T-cell (primary cell): ENCODE measurements at places on chromosomes 1 and 21.

GRCh38 chr1:235657269-235657668 is 7.7 kb upstream of the GNG4 start:
- DNase-seq, result no peak

DNA sequence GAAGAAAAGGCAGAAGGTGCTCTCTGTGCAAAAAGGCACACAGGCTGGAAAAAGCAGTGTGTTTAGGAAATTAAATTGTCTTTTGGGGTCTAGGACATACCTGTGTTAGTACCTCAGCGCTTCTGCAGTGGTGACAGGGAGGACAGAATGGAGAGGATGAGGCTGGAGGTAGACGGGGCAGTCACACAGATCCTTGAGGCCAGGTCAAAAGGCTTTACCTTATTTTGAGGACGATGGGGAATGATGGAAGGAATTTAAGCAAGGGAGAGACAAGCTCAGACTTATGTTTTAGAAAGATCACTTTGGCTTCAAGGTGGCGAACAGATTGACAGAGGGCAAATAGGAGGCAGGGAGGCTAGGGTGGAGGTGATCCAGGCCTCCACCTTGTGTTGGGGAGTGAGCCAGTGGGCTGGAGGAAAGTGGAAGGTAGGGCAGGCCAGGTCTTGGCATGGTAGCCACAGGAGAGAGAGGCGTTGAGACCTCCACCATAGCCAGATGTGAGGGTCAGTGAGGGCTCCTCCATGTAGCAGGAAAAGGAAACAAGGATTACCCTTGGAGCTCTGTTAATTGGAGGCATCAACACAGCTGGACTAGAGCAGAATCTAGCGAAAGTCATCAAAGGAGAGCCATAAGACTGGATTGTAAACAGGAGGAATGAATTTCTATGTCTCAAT is 4.2 kb downstream of the CYP4B1 start:
- no peak for DNase-seq

DNA sequence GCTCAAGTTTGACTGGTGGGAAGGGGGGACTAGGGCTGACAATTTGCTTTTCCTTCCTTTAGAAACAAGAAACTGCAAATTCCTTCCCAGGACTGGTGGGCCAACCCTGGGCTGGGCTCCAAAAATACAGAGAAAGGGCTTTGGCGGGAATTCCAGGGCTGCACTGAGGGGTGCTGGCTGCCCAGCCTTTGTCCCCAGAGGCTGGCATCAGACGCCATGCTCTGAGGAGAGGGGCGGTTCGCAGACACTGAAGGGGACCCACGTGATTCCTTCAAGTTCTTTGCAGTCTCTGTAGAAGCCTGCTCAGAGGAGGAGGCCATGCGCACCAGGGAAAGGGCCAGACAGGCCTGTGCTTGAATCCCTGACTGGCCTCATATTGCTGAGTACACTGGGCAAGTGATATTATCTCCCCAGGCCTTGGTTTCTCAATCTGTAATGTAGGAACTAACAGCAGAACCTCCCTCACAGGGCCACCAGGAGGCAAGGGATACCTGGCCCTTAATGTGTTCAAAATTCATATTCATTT is 119.5 kb downstream of the EPHB2 start:
- no peak for DNase-seq

DNA sequence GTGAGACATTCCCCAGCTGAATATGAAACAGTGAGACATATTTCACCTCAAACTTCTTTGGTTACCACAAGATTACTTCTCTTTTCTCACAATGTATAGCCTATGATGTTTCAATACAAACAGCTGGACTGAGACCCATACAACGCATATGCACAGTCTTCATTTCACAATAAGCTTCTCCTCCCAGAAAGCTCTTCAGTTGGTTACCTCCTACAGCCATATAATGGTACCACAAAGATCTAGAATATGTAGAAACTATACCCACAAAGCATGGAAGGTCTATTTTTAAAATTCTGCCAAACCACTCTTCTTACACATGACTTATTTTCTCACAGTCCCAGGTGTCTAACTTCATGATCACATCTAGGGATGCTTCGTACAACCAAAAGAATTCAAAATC is 70.8 kb downstream of the JAK1 start:
- no peak for DNase-seq

DNA sequence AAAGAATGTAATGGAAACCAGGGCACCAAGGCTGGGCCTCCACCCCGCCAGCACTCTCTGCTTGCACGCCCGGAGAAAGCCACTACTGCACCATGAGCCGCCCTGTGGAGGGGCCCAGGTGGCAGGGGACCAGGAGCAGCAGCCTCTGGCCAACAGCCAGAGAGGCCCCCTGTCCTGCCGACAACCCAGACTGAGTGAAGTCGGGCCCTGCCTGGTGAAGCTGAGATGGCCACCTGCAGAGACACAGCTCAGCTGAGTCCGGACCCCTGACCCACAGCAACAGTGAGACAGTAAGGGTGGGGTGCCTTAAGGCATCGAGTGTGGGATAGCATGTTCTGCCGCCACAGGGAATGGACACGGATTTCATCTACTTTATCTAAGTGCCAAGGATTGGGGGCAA is 28.9 kb downstream of the WDR4 start:
- no peak for DNase-seq

DNA sequence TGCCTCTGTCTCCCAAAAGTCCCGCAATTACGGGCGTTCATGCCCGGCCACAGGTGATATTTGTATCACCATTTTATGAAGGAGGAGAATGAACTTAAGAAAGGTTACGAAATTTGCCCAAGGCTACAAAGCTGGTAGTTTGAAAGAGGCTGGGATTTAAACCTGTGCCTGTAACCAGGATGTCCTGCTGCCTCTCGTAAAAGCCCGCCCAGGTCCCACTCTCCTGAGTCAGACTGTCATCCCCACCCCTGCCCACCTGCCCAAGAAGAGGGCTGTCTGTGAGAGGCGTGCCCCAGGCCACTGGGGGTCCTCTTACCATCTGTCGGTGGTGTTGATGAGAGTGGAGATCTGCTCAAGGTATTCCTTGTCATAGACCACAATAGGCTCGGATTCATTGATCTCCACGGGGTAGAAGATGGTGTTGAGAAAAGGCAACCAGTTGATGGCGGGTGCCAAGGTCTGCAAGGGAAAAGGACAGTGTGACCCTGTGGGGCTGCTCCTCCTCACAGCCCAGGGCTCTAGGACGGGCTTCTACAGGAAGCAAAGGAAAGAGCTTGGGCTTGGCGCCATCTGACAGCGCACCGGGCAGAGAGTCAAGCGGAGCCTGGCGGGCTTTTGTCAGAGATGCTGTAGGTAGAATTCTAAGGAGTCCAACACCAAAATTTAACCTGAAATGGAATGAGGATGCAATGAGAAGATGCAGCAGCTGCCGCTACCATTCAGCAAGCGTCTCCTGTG is 43.2 kb downstream of the ECE1 start:
- no peak for DNase-seq

DNA sequence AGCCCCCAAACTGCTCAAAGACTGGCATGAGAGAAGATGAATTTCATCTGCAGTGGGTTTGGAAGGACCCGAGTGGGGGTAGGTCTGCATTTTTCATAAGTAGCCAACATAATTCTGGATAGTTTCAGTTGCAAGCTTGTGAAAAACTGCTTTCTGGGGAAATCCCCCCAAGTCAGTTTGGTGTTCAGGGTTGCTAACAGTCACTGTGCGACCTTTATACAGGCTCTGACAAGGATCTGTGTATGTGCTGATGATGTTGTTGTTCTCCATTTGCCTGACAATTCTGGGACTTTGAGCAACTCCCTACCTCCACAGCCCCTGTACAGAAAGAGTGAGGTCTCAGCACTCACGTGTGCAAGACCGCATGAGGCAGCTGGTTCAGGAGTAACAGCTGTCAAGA is 87.9 kb downstream of the SUSD4 start:
- no peak for DNase-seq

DNA sequence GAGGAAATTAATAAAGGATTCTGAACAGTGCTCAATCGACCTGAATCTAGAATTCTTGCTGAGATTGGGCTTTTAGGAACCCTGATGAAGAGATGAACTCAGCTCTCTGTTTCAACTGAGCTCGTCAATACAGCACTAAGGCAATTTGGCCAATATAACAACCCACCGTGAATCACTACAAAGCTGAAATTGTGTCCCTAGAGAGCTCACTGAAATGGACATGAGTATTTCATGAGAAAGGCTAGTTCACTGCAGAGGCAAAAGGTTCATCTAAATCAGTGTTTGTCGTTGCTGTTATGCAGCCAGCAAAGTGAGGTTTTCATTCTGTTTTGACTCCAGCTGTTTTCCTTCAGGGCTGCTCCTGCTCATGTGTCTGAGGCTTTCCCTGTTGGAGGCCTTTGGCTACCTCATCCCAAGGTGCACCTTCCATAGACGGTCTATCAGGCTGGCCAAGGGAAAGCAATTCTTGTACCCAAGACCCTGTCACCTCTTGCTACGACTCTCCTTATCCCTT is 83.5 kb downstream of the URB2 start:
- DNase-seq, result no peak

- no peak for DNase-seq
Observed at GRCh38 chr1:113205980-113206766, 133.2 kb downstream of the LRIG2 start.

DNA sequence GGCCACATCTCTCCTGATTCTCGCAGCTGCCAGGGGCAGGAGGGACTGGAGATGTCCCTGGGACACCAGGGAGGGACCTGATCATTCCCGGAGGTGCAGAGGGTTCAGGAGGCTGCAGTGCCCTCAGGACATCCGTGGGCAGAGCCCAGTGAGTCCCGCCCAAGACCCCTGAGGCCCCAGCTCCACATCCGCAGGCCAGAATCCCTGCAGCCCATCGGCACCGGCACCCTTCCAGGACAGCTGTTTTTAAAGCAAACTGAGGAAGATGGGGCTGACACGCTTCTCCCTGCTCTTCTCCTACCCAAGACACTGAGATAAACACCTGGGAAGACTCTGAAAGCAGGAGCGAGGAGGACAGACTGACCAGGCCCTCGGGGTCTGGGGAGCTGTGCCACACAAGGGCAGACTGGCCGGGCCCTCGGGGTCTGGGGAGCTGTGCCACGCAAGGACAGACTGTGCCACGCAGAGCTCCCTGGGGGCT is 25.5 kb downstream of the SLC19A1 start:
- DNase-seq, result no peak

DNA sequence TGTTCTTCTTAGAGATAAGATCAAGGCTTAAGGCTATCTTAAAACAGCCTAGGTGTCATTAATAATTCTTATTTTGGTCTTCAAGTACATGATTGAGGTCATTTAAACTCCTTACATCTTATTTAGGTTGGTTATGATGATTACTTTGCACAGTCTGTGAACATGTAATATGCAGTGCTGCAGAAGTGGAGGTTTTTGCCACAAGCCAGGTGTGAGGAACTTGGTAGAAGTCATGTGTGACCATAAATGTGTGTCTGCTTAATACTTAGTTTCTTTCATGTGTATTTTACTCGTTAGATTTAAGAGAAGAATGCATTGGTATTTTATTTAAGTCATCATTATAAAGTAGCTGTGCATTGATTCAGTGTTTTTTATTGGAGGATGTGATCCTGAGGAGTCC is 10.1 kb downstream of the ATG4C start:
- no peak for DNase-seq

GRCh38 chr1:14443164-14443787 is 155.2 kb upstream of the KAZN start:
- DNase-seq, result no peak

DNA sequence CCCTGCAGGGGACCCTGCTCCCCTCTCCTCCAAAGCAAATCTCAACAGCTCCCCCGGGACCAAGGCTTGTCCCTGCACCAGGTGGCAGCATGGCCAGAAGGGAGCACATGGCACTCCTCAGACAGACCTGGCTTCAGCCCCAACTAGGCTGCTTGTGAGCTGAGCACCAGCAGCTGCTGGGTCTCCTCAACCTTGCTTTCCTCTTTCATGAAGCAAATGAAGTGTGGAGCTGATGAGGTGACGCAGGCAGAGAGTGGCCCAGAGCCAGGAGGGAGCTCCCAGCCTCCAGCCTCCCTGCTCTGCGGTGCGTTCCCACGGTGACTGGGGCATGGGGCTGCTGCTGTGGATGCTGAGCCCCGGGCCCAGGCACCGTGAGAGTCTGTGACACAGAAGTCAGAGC is 34.0 kb downstream of the MEGF6 start:
- DNase-seq, result no peak

DNA sequence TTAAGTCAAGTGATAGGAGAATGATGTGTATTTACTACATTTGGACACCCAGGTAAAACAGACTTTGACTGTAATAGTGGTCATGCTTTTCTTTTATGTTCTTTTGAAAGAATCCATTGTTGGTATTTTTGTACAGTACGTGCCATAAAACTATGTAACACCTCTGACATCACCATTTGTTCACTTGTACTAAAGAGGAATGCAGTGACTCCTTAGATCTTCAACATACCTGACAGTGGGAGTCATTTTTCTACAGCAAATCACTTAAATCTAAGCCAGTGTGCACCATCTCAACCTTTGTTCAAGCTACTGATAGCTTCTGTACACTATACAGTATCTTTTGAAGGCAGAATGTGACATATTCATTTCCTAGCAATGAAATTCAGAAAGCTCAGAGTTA is 6.3 kb upstream of the PLD5 start:
- no peak for DNase-seq

DNA sequence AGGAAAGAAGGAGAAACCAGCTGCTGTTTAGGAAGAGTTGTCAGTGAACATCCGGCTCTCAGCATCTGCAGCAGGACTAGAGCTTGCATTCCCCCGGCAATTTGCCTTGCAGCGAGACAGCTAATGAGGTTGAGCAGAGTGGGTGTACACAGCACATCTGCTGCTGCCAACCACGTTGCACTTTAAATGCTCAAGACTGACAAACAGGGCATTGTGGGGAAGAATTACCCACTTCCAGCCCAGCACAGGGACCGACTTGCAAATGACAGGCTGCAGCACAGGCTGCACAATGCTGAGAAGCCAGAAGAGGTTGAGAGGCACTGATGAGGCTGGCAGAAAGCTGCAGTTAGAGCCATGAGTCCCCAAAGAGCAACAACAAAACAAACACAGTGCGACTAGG is 47.5 kb upstream of the PLA2G2C start:
- DNase-seq, result no peak

GRCh38 chr1:154911691-154912550 is 24.6 kb downstream of the PMVK start:
- DNase-seq, result no peak

GRCh38 chr1:38730511-38731397 is 128.8 kb downstream of the RRAGC start:
- no peak for DNase-seq

- no peak for DNase-seq
Observed at GRCh38 chr1:22710701-22711049, at the start of gene EPHB2. EPHB2 (plus strand) TSS chr1:22710839; CDS start chr1:22710983, 144 bp downstream.

GRCh38 chr1:237565236-237565635 is 325.5 kb downstream of the ZP4 start:
- no peak for DNase-seq

- no peak for DNase-seq
Observed at GRCh38 chr1:6419397-6419803, 319 bp downstream of the HES2 start.

GRCh38 chr1:18062185-18062584 is 45.4 kb upstream of the IGSF21 start:
- DNase-seq, result no peak
